ENCODE measurements at places on chromosomes 4 and X. TPM values are rescaled to one million over a fixed set of nuclear protein-coding genes. Genes with fewer than 3 reads are reported as not detected.

- no peak overlapping the region for H3K4me3 ChIP-seq
- no peak overlapping the region for H3K27ac ChIP-seq
- DNase-seq, result no peak
- peaks cover 4% of the 10 kb centered on the region for H3K36me3 ChIP-seq
Observed at GRCh38 chrX:12802741-12803140, 11.5 kb downstream of the PRPS2 start.

DNA sequence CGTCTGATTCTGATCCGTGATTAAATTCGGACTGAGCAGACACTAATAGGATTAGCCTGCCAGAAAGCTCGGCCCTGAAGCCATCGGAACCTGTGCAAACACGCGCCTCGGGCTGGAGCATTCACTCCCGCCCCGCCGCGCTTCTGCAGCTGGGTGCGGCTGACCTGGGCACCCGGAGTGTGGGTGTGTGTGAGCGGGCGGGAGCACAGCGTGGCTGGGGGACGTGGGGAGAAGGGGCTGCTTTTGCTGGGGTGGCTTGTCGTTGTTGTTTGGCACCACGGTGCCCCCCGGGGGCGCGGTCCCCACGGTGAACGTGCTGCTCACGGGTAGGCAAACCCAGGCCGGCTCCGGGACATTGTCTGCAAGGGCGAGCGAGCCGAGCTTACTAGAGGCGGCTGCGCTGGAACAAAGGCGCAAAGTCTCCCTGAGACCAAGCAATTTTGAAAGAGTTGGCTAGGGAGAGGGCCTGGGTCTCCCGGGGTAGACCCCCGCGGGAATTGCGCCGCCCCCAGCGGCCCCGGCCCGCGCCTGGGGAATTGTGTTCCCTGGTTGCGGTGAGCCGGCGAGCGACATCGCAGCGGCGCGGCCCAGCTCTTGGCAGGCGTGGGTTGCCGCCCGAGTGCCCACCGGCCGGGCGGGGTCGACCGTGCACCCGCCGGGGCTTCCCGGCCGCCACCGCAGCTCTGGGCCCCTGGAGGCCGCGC, 1.4 kb downstream of the MAMLD1 start:
- H3K27ac ChIP-seq, result peak overlapping the region; percentile 41
- H3K27me3 ChIP-seq, result no peaks in the 10 kb centered on the region
- no peak for DNase-seq
- H3K36me3 ChIP-seq, result no peaks in the 10 kb centered on the region
- H3K4me3 ChIP-seq, result peak overlapping the region; percentile 73

GRCh38 chr4:77194366-77194765, 37.4 kb downstream of the CCNG2 start:
- H3K27ac ChIP-seq, result no peak overlapping the region
- no peaks in the 10 kb centered on the region for H3K4me1 ChIP-seq
- H3K27me3 ChIP-seq, result peaks cover 43% of the 10 kb centered on the region
- H3K4me3 ChIP-seq, result no peak overlapping the region
- no peaks in the 10 kb centered on the region for H3K36me3 ChIP-seq

GRCh38 chrX:136032370-136032769, 47.1 kb downstream of the SLC9A6 start:
- H3K4me3 ChIP-seq, result no peak overlapping the region
- H3K36me3 ChIP-seq, result peaks cover 7% of the 10 kb centered on the region
- H3K4me1 ChIP-seq, result peaks cover 53% of the 10 kb centered on the region
- no peak for DNase-seq

DNA sequence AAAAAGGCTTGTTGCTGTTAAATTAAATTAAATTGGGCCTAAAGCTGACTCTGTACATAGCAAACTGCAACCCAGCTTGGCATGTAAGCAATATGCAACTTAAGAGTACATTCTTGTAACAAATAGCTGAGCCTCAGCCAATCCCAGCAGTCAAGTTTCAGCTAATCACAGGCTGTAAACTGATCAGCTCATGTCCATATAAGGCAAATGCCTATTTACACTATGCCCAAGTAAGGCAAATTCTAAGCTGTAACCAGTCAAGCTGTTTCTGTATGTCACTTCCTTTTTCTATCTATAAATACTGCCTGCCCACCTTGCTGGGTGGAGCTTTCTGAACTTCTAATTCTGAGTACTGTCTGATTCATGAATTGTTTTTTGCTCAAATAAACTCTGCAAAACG, 429.1 kb upstream of the FTHL17 start:
- H3K27ac ChIP-seq, result no peak overlapping the region
- peaks cover 38% of the 10 kb centered on the region for H3K4me1 ChIP-seq
- no peaks in the 10 kb centered on the region for H3K36me3 ChIP-seq
- no peak overlapping the region for H3K4me3 ChIP-seq
- DNase-seq, result no peak

GRCh38 chr4:87985097-87985886, 9.8 kb downstream of the SPP1 start:
- no peak for DNase-seq
- peaks cover 10% of the 10 kb centered on the region for H3K27me3 ChIP-seq
- no peak overlapping the region for H3K27ac ChIP-seq

EDA2R gene
- 2.3 TPM for total RNA-seq

DNA sequence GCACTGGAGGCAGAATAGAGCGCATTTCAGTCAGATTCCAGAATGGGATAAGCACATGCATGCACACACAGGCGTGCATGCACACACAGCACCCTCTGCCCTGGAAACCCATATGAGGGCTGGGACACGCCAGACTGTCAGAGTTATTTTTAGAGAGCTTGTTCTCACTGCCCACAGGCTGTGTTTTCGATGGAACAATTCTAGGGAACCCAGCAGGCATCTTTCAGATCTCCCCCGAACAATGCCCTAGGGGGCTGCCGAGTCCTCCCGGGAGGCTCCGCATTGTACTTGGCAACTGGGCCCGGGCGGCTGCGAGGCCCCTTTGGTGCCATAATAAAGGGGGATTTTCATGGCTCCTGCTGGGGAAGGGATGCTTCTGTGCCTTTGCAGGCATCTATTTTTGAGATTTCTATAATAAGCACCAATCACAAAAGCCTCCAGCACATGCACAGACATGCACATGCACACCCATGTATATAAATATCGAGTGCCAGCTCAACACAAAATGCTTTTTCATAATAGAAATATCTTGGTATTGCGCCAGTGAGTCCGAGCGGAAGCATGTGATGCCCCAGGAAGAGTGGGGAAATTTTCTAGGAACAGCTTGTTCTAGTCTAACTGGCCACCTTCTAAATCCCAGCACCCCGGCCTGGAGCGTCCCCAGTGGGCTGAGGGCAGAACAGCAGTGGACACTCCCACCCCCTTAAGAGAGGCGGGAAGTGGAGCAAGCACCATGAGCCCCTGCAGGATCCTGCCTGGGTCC, 88.5 kb downstream of the PHKA2 start:
- H3K27ac ChIP-seq, result peak overlapping the region; percentile 84
- H3K4me1 ChIP-seq, result peaks cover 15% of the 10 kb centered on the region
- H3K27me3 ChIP-seq, result no peaks in the 10 kb centered on the region
- H3K36me3 ChIP-seq, result no peaks in the 10 kb centered on the region
- no peak overlapping the region for H3K4me3 ChIP-seq

DNA sequence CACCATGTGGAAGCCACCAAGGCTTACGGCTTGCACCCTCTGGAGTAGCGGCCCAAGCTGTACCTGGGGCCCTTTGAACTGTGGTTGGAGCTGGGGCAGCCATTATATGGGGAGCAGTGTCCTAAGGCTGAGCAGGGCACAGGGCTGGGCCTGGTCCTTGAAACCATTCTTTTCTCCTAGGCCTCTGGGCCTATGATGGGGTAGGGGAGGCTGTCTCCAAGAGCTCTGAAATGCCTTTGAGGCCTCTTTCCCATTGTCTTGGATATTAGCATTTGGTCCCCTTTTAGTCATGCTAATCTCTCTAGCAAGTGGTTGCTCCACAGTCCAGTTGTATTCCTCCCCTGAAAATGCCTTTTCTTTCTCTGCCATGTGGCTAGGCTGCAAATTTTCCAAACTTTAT, 96.4 kb upstream of the ARX start:
- no peaks in the 10 kb centered on the region for H3K27me3 ChIP-seq
- no peak for DNase-seq
- no peak overlapping the region for H3K4me3 ChIP-seq
- H3K4me1 ChIP-seq, result no peaks in the 10 kb centered on the region
- H3K27ac ChIP-seq, result no peak overlapping the region
- H3K36me3 ChIP-seq, result no peaks in the 10 kb centered on the region

XAGE2 gene
- not detected for total RNA-seq

DNA sequence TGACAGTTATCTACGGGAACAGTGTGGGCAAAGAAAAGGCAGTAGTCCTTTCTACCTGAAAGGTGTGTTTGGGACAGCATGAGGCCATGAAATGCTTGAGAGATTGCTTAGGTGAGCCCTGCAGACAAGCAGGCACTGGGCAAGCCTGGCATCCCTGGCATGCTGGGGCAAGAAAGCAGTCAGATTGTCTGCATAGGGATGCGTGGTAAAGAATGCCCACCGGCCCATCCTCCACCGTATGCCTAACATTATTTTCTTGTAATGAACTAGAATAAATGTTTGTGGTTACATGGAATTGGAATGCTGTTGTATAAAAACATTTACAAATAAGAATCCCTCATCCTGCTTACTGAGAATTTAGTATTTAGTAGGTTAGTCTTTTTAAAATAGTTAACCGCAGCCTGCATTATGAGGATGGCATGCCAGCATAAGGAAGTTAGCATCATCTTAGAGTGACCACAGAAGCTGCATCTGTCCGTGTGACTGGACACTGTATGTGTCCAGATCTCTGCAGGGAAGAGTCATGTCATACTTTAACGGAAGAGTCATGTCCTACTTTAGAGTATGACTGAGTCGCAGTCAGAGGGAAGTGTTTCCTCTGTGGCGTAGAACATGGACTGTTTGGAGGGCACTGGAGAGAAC, 18.9 kb downstream of the ZBTB49 start:
- H3K36me3 ChIP-seq, result peaks cover 4% of the 10 kb centered on the region
- H3K4me3 ChIP-seq, result no peak overlapping the region
- no peak overlapping the region for H3K27ac ChIP-seq
- DNase-seq, result no peak
- H3K4me1 ChIP-seq, result peaks cover 5% of the 10 kb centered on the region

PRICKLE3 gene
- total RNA-seq, result 8.5 TPM

APEX2 gene
- 13.6 TPM for total RNA-seq

DNA sequence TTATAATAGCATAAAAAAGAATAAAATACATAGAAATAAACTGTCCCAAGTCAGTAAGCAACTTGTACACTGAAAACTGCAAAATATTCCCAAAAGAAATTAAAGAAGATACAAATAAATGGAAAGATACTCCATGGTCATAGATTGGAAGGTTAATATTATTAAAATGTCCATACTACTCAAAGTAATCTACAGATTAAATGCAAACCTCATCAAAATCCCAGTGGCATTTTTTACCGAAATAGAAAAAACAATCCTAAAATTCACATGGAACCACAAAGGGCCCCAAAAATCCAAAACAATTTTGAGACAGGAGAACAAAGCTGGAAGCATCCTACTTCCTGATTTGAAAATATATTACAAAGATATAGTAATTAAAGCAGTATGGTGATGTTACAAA, 133.0 kb downstream of the NDST3 start:
- no peak overlapping the region for H3K4me3 ChIP-seq
- no peak for DNase-seq
- H3K27ac ChIP-seq, result no peak overlapping the region
- peaks cover 19% of the 10 kb centered on the region for H3K4me1 ChIP-seq

GPRASP1 gene
- total RNA-seq, result 3.5 TPM

GRCh38 chr4:60847614-60848013, 352.5 kb upstream of the ADGRL3 start:
- H3K27me3 ChIP-seq, result peaks cover 2% of the 10 kb centered on the region
- H3K4me3 ChIP-seq, result no peak overlapping the region
- H3K36me3 ChIP-seq, result no peaks in the 10 kb centered on the region
- no peak for DNase-seq
- no peaks in the 10 kb centered on the region for H3K4me1 ChIP-seq
- H3K27ac ChIP-seq, result no peak overlapping the region

PDS5A gene
- total RNA-seq, result 72.8 TPM

- H3K27ac ChIP-seq, result no peak overlapping the region
- no peaks in the 10 kb centered on the region for H3K36me3 ChIP-seq
- no peak for DNase-seq
- H3K27me3 ChIP-seq, result peaks cover 11% of the 10 kb centered on the region
- H3K4me1 ChIP-seq, result no peaks in the 10 kb centered on the region
Observed at GRCh38 chr4:105058177-105058812, 88.4 kb upstream of the TET2 start.

- H3K4me3 ChIP-seq, result no peak overlapping the region
- no peak for DNase-seq
- no peaks in the 10 kb centered on the region for H3K36me3 ChIP-seq
- no peak overlapping the region for H3K27ac ChIP-seq
- peaks cover 48% of the 10 kb centered on the region for H3K27me3 ChIP-seq
Observed at GRCh38 chr4:75567725-75568124, 11.9 kb downstream of the ODAPH start.

ATP8A1 gene
- total RNA-seq, result 2.4 TPM

GRCh38 chrX:119488749-119489148, 20.5 kb downstream of the SLC25A5 start:
- DNase-seq, result no peak
- peaks cover 2% of the 10 kb centered on the region for H3K4me1 ChIP-seq
- H3K4me3 ChIP-seq, result no peak overlapping the region
- no peak overlapping the region for H3K27ac ChIP-seq
